ENCODE measurements at places on chromosomes 4 and X.
A peak's percentile ranks its signal among the peaks of the same experiment; 100 is the strongest.

GRCh38 chr4:2935762-2936743, 27.2 kb downstream of the NOP14 start:
- peak; percentile 86 for DNase-seq

DNA sequence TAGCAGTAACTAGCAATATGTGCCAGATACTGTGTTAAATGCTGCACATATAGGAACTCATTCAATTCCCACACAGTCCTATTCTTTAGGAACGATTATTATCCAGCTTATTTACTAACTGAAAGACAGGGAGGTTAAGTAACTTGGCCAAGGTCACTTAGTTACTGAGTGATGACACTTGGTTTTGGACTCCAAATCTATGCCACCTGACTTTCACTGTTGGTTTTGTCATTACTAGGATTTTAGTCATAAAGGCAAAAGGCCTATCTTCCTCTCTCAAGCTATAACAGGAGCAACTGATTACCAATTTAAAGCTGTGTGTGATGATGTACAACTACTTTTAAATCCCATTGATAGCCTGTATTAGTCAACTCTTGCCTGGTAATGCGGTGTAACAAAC, 138.9 kb upstream of the STX18 start:
- no peak for DNase-seq

DNA sequence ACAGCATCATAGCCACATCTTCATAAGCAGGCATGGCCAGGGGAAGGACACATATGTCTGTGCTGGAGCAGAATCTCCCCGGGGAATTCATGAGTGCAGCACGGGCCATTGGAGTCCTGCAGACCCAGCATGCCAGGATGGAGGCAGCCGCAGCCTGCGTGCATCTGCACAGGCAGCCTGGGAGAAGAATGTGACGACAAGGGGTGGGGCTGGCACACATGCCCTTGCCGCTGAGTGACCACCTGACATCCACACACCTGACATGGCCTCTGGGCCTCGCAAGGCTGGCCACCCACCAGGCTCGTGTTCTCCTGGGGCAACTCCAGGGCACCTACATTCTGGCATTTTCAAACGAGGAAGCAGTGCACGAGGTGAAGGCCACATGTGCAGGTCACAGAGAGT, 66.2 kb upstream of the AFAP1 start:
- DNase-seq, result no peak

DNA sequence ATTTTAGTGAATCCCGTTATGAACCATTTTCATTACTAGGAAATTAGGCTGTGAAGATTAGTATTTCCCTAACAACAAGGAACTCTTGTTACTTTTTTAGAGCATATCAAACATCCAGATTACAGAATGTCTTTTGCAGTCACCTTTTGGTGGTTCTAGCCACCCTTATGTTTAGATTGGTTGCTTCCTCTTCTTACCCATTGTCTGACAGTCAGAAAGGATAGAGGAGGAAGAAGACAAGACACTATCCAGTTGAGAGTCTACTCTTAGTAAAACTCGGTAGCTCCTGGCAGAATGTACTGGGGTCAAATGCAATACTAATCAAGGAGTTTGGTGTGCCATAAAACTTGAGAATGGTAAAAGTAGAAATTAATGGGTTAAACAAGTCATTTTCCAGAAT, 1.6 kb upstream of the GUCY1A1 start:
- DNase-seq, result no peak

- no peak for DNase-seq
Observed at GRCh38 chr4:121654738-121655137, 42.0 kb downstream of the ANXA5 start.

DNA sequence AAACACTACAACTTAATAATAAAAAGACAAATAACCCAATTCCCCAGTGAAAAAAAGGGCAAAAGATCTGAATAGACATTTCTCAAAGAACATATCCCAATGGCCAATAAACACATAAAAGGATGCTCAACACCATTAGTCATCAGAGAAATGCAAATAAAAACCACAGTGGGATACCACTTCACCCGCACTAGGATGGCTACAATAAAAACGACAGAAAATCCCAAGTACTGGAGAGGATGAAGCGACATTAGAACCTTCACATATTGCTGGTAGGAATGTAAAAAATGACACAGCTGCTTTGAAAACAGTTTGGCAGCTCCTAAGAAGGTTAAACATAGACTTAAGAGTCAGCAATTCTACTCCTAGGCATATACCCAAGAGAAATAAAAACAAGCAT, 140.6 kb upstream of the ARX start:
- DNase-seq, result peak; percentile 7

GRCh38 chr4:108045687-108046024, 56.0 kb downstream of the HADH start:
- DNase-seq, result no peak

DNA sequence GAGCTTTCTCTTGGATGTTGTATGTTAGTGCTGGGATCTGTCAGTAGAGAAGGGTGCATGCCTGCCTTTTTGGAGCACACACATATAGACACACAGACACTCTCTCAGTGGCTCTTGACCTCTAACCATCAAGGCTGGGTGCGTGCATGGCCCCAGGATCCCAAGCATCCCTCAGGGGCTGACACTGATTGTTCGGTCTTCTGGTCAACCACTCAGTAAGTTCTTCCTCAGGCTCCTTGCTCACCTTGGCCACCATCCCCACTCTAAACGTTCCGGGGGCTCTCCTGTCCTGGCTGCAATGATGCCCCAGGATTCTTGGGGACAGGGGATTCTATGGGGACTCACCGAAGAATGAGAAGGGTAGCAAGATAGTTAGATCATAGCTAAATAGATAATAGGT, 179.6 kb downstream of the SHOX start:
- no peak for DNase-seq

DNA sequence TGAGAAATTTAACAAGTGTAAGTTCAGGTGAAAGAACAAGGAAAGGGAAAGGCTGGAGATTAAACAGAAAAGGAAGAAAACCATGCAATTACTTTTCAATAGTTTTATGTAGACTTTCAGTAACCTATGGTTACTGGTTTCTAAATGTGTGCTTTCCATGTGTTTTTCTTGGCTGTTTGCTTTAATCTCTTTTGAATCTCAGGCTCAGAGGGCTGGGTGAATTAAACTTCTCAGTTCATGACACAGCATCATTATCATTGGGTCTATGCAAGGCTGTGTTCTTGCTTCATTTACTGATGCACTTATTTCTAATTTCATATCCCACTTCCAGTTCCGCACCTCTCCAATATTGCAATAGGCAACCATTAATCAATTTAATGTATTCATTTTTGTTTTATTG, 266.5 kb upstream of the UGT8 start:
- no peak for DNase-seq

- peak; percentile 69 for DNase-seq
Observed at GRCh38 chr4:110618581-110619462, 4.1 kb downstream of the PITX2 start.

DNA sequence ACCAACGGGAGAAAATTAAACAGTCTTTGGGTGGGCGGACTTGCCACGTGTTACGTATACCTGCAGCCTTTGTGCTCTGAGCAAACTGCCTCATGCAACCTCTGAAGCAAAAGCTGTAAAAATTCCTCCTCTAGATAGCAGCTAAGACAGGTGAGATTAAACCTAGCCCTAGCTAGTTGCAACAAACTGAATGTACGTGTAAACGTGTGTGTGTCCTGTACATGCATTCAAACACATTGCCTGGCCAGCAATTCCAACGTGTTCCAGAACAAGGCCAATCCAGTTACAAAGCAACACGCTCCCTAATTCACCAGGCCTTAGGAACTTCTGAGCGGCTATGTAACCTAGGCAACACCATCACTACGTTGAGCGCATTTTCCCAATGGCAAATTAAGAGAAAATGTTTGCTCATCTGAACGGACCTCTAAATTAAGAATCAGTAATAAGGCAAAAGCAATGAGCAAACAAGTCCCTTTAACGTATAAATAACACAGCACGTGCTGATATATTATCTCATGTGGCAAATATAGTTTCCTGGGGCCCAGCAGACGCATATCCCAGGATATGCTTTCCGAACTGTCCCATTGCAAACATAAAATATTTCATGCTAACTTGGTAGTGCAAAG, 792 bp downstream of the PPID start:
- DNase-seq, result peak; percentile 54

GRCh38 chr4:96166806-96167205, 326.9 kb downstream of the PDHA2 start:
- DNase-seq, result no peak

GRCh38 chrX:4243759-4244158, 530.3 kb upstream of the PRKX start:
- no peak for DNase-seq

GRCh38 chr4:161991811-161992210, 172.0 kb downstream of the FSTL5 start:
- no peak for DNase-seq

DNA sequence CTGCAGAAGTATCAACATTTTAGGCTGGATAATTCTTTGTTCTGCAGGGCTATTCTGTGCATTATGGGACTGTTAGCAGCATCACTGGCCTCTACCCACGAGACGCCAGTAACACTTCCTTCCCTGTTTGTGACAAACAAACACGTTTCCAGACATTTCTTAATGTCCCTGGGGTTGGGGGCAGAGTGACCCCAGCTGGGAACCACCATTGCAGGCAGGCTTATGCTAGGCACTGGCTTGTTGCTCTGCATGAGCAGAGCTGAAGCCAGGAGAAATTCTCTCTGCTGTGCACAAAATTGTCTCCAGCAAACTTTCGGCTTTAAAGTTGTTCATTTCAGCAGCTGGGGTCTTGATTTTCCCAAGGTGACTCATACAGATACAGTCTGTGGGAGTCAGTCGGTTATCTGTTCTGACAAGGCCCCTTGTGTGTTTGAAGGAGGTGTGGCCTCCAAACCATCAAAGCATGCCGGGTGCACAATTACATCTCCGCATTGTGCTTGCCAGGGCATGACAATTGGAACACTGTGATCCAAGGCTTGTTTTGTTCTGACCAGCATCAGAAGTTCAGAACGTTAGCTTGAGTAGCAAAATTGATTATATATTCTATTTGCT, 156.4 kb upstream of the BOD1L1 start:
- peak; percentile 21 for DNase-seq

DNA sequence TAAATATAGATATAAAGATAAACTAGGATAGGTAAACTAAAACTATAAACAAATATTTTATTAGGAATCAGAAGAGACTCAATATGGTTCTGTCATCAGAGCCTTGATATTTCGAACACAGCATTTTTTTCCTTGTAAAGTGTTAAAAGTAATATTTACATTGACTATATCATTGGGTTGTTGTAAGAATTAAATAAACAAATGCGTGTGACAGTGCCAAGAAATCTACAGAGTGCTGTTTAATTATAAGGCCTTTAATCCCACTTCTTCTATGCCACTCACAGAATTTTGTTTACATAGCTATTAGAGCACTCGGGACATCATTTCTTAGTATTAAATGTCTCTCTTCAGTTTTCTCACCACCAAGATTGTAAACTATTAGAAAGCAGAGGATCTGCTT, 807.4 kb downstream of the FSTL5 start:
- no peak for DNase-seq

GRCh38 chrX:39440799-39441284, 639.6 kb downstream of the MID1IP1 start:
- DNase-seq, result no peak

- no peak for DNase-seq
Observed at GRCh38 chr4:169098054-169098497, 88.0 kb upstream of the CBR4 start.

GRCh38 chr4:5720157-5720850, 9.3 kb downstream of the EVC start:
- DNase-seq, result no peak

DNA sequence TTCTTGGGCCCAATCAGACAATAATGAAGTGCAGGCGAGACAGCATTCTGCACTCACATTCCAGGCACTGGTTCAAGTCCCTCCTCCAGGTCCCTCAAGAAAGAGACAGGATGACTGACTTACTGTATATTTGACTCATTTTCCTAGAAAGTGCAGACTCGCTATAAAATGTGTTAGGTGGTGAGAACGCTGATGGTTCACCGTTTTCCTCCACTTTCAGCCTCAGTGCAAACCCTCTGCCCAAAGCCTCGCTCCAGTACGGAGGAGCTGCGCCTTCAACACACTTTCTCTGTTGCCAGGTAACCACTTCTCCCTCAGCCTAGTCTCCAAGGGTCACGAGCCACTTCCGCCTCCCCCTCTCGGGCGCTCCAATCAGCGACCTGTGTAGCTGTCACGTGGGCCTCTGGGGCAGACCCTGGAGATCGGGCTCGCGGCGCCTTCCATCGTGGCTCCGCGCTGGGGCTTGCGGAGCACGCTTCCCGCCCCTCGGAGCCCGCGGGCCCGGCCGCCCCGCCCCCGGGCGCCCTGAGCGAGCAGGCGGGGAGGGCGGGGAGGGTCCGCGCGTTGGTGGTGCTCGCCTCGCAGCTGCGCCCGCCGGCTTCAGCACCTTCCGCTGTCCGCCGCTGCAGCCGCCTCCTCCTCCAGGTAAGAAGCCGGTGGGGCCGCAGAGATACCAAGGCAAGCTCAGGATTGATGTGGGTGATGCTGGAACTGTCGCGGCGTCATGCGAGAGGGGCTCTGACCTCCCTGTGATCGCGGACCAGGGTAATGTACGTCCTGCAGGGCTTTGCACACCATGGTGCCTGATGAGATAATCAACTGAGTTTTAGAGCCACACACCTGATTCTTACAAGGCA, at the start of gene WDR17:
TSS of gene WDR17 (plus strand) at position 407 of the 857 bp plus-strand sequence. CDS start 45,740 bp downstream, outside the sequence.
- peak; percentile 38 for DNase-seq

DNA sequence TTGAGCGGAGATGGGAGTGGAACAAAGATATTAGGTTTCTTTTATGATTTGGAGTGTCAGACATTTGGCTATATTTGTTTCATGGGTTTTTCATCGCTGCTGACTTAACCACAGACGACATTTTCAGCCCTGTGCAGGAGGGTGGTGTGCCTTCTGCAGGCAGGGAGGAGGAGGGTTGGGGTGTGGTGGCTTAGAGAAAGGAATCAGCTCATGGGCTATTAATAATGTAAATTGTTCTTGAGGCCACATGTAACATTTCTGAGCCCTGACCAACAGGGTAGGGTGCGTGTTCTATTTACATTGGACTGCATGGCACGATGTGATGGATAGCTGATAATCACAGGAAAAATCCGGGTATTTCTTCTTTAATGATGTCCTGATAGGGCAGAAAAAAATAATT, 67.6 kb downstream of the POLA1 start:
- DNase-seq, result peak; percentile 3

GRCh38 chr4:61292322-61292721, 92.2 kb downstream of the ADGRL3 start:
- DNase-seq, result no peak
